NK-92 treated with Interleukin-12 subunit alpha and Interleukin-12 subunit beta, amount 100 ng/mL, for 24 hours (cell line): ENCODE measurements at places on chromosomes 5 and 9.

- DNase-seq = no peak
Observed at GRCh38 chr5:72064801-72065570, 42.3 kb upstream of the MAP1B start.

GRCh38 chr5:65276178-65276890, 205.4 kb downstream of the ADAMTS6 start:
- no peak for DNase-seq

GRCh38 chr5:56142614-56143372, 90.3 kb downstream of the ANKRD55 start:
- DNase-seq = no peak

GRCh38 chr5:96235008-96235910, 197.8 kb downstream of the PCSK1 start:
- no peak for DNase-seq

GRCh38 chr9:130042885-130043653, at the start of gene FNBP1:
TSS of gene FNBP1 (minus strand) at chr9:130043189. CDS start at chr9:130042975, 214 bp downstream.
- peak; percentile 46 for DNase-seq

GRCh38 chr9:35899021-35899420, 7.0 kb upstream of the HRCT1 start:
- no peak for DNase-seq

DNA sequence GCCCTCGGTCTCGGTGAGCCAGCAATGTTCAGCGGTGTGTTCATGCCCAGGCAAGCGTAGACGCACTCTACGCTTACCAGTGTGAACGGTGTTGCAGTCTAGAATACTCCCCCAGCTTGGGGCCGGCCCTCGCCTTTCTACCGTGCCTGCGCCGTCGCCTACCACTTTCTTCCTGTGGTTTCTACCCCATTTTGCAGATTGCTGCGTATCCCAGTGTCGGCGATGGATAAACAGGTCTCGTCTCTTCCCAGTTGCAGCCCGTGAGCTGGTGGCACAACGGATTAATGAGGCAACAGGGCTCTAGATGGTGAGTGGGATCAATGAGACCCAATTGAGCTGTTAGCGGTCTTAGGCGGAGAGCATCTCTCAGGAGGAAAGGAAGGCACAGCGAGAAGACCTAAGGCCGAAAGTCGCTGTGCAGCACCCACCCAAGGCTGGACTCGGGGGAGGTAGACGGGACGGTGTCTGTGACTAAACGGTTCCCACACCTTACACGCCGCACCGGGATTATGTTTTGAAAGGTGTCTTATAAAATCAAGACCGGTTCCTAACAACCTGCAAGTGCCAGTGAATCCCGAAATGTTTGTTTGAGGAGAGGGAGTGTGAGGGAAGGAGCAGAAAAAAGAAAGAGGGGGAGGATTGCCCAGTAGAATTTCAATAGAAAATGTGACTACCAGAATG, 5.8 kb downstream of the OTP start:
- DNase-seq = no peak

DNA sequence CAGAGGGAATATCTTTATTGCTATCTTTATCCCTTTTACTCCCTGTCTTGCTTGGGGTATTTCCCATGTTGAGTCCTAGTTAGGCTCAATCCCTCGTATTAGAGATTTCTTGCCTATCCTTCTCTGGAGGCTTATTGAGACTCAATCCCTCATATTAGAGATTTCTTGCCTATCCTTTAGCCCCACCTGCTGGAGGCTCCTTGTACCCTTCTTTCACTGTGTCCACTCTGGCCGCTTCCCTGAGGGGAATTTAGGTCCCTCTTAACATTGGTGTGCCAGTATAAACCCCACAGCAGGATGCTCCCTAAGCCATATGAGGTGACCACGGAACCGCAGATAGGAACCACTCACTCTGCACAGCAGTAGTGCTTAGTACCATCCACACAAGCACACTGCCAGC, 110.7 kb upstream of the MAMDC2 start:
- no peak for DNase-seq

DNA sequence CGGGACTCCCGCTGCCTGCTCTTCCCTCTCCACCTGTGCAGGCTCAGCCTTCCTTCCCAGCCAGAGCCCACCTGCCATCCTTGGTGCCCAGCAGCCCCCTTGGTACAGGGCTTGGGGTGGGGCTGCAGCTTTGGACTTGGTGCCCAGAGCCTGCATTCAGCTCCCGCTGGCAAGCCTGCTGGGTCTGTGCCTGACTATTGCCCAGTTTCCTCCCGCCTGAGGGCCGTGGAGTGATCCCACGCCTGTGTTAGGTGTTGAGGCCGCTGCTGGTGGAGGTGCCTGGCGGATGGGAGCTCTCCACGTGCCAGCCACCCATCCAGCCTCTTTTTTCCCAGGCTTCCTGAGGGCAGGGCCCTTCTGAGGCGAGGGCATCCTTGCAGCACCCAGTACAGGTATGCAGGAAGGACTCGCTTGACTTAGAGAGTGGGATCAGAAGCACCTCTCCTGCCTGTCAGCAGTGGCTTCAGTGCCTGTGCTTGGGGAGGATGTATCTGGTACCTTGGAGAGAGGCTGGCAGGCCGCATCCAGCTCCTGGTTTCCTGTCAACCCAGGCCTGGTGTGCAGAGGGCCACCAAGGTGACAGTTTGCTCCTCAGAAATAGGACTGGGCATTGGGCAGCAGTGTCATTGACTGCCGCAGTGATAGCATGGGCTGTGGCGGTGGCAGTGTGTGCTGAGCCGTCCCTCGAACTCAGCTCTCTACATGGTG, 7.8 kb downstream of the RXRA start:
- DNase-seq = no peak

DNA sequence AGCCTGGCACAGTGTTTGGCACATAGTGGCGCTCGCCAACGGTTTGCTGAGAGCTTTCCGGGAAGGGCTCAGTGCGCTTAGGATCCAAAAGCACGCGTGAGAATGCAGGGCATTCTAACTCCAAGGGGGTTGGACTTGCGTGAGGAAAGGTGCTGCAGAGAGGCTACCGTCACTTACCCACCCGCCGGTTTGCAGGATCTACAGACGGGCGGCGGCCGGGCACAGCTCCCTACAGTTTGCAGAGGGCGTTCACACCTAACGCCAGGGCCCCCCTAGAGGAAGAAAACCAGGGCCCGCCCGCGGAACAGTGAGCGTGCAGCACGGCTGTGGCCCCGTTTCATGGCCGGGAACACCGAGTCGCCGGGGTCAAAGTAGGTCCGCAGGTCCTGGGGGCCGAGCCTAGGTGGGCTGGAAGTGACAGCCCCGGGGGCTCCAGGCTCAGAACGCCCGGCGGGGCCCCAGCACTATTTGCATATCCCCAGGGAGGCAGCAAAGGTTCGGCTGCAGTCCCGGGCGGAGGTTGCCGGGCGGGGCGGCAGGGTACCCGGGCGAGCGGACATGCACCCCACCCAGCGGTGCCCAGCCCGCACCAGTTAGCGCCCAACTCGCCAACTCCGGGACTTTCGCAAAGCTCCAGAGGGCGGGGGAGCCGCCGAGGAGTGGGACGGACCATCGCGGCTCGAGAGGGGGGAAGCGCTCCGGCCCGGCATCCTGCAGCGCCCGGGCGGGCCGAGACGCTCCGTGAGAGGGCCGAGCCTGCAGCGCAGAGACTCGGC, 526 bp upstream of the GALNT10 start:
- DNase-seq = peak; percentile 83

DNA sequence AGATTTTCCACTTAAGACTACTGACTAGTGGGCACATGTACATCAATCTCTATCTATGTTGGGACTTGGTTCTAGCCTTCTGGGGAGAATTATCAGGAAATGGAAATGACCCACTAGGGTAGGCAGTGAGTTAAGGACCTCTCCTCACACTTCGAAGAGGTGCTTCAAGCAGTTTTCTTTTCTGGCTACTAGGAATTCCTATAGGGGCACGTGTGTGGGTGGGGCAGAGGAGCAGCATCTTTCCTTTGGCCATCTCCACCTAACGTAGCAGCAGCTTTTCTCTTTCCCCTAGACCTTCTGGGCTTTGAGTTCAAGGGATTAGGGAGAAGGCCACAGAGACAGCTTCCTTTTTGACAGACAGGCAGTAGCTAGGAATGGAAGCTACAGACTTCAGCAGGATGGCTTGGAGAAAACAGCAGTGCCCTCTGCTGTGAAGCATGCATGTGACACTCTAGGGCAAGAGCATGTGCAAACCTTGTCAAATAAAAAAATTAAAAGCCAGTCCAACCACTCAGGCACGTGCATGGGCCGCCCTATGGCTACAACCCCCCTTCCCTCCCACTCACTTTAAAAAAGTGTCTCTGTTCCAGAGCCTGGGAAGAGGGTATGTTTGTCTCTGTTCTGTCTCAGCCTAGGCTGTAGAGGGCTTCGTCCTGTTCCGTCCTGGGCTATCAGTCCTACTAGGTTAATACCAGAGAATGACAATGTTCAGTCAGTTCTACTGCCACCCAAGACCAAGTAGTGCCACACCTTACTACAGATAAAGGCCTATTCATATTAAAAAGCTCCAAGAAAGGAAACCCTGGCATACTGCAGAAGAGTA, 8.7 kb upstream of the GFRA3 start:
- DNase-seq = no peak

DNA sequence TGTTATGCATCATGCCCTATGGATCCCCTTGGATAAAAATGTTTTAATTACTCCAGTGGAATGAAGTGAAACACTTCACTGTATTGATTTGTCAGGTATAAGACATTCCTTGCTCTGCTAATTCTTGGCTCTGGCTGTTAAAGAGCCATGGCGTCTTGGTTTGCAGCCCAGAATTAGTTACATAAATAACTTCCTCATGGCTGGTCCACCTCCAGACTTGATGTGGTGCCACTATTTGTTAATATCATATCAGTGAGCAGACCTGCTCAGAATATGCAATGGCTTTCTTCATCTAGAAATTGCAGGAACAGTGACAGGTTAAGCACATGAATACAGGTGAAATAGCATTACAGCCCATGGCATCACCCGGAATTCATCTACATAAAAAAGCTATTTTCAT, 446.9 kb upstream of the GRIN3A start:
- no peak for DNase-seq

- DNase-seq = no peak
Observed at GRCh38 chr5:173967241-173967640, 21.7 kb upstream of the C5orf47 start.

GRCh38 chr5:64147849-64148441, 17.7 kb upstream of the RNF180 start:
- DNase-seq = no peak

DNA sequence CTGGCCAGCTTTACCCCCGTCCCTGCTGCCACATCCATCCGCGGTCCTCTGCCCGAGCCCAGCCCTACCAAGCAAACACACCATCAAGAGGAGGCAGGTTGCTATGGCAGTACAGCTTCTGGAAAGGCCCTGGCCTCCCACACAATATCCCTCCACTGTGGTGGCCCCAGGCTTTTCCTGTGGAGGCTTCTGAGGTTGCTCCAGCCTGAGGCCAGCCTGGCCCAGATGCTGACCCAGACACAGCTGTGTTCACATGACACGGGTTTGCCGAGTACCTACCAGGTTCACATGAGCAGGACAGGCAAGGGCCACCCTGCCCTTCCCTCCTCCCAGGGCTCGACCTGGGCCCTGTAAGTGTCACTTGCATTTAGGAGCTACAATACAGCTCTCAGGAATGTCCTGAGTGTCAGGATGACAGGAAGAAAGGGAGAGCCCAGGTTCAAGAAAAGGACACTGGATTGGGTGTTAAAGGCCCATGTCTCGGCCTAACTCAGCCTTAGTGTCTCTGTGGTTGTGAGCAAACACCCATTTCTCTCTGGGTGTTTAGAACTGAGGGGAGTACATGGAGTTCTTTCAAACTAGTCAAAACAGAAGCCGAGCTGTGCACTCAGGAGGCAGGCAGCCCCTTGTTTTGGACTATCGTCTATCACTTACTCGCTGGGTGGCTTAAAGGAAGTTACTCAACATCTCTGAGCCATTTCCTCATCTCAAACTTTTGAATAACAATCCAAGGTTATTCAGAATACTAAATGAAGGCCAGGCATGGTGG, 40.2 kb downstream of the NAIF1 start:
- DNase-seq = no peak

DNA sequence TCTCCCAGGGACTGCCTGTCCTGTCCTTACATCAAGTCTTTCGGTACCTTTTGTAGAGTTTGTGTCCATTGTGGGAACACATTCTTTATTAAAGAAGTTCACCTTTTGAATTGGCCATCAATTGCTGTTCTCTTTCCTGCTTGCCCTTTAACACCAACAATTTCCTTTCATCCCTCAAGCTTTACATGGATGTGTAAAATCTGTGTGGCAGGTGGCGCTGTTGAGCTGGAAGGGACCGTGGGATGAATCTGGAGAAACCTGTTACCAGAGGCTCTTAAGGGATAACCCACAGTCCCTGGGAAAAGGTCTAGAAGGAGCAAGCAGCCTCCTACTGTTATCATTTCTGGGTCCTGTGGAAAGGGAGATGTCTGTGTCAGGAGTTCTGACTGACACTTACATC, 7.9 kb upstream of the ZFP62 start:
- DNase-seq = peak; percentile 43

DNA sequence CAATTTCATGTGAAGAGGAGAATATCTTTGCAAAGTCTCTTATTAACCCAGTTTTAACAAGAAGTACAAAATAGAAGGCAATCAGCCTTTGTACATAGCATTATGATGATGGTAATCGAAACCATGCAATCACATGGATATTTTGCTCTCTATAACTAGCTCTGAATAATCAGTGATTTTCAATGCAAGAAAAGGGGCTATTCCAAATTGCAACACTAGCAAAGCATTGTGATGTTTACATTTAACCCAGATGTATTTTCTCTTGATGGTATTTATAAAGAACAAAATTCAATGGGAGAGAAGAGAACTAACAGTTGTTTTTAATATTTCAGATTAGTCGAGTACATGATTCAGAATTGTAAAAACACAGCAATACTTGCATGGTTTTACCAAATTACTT, 437.5 kb upstream of the DMAC1 start:
- no peak for DNase-seq

DNA sequence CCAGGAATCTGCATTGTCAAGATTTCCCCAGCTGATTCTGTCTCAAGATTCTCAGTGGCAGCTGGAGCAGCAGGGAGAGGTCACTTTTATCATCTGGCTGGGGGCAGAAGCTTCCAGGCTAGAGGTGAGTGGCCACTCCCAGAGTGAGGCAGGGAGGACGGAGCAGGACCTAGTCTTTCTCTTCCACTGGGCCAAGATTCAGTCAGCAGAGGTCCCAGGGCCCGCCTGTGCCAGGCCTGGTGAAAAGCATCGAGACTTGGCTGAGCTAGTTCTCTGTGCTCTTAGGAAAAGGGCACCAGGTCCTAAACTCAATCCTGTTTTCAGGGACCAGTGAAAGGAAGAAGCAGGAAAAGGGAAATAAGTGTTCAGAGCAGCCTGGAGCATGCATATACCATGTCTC, 46.6 kb downstream of the IRX1 start:
- no peak for DNase-seq

DNA sequence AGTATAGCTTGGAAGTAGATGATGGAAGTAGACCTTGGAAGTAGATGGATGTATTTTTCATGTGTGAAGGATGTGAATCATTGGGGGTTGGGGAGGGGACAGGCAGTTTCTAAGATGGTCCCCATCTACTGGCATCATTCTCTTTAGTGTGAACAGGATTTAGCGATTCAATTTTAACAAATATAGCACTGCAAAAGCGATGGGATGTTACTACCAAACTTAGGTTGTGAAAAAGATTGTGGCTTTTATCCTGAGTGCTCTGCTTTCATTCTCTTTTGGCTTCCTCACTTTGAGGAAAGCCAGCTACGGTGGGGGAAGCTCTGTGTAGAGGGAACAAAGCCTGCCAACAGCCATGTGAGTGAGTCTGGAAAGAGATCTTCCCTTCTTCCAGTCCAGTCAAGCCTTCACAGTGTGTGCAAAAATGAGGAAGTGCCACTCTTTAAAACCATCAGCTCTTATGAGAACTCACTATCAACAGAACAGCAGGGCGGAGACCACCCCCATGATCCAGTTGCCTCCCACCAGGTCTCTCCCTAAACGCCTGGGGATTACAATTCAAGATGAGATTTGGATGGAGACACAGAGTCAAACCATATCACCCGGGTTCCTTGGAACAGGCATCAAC, 441.4 kb downstream of the SH3GL2 start:
- no peak for DNase-seq
